Dermis microvascular lymphatic vessel endothelial cell (primary cell): ENCODE measurements at places on chromosomes 13 and 19. TPM values are rescaled to one million over a fixed set of nuclear protein-coding genes. Genes with fewer than 3 reads are reported as not detected.

GRCh38 chr13:91031508-91031907 lies 316.0 kb upstream of the MIR17HG start:
- DNase-seq, result no peak

DNA sequence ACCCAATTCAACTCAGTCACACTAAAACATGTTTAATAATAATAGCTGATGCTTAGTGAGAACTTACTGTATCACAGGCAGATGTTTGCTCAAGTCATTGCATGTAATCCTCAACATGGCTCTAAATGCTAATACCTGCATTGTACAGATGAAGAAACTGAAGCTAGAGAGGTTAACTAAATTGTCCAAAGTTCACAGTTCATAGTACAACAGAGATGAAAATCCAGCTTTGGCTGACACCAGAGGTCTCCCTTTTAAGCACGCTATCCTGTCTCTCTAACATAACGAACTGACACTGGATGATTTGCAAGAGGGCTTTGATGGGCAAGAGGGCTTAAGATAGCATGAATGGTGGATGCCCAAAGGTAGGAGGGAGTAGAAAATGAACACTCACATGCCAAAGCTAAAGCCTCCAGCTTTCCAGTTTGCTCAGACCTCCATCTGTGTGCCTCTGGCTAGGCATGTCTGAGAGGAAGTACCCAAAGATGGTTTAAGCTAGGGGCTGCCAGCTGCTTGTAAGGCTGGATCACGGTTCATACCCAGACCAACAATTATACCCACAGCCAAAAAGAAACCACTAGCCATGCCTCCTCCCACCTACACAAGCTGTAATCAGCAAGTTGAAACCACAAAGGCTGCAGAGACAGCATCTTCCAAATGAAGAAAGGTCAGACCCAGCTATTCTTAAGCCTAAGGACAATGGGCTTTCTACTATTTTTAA lies 196.9 kb upstream of the UBL3 start:
- no peak for DNase-seq

DNA sequence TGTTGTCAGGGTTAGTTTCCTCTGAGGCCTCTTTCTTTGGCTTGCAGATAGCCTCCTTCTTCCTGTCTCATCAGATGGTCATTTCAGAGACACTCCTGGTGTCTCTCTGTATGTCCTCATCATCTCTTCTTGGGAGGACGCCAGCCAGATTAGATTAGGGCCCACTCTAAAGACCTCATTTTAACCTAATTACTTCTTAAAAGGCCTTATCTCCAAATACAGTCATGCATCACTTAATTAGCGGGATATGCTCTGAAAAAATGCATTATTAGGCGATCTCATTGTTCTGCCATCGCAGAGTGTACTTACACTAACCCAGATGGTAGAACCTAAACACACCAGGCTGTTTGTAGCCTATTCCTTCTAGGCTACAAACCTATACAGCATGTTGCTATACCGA lies 89.0 kb downstream of the CDK8 start:
- DNase-seq, result no peak

DNA sequence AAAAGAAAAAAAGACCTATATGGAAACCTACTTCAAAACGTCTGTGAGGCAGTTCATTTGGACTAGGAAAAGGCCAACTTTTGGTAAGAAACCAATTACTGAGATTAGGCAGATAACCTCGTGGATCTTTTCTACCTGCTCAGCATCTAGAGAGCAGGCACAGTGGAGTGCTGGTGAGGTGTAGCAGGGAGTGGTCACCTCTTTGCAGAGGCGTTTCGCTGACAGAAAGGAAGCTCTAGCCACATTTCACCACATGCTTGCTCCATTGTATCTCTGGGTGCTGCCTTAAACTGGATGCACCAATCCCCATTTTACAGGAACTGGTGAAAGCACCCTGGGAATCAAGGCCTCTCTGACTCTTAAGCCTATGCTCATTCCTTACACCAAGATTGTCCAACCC lies 360.5 kb downstream of the LIG4 start:
- no peak for DNase-seq

DNA sequence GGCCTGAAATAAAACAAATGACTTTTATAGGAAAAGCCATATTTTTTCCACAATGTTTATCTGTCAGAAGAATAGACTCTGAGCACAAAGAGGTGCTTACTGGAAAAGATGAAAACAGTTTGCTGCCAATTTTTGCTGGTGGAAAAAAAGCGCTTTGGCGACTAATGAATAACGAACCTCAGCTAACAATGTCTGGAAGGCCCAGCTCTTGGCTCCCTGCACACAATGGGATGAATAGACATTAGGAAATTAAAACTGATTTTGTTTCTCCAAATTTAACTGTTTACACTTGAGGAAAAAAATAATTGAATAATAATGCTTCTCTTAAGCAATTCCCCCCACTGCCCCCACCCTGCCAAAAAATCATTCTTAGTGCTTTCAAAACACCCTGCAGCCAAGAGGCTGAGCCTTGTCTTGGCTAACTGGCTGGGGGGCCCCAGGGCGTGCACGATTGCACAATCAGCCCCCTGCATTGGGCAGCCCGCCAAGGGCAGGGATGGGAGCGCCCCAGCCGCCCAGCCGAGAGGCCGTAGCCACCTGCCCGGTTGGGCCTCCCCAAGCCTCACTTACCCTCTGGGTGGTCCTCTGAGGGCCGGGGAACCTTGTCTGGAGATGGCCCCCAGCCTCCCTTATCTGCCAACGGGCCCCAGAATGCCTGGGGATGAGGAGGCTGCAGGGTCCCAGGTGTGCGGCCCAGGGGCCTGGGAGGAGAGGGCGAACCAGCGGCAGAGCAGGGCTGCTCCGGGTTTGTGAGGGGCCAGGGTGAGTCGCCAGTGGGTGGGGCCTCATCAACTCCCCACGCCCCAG lies 16.8 kb downstream of the CEBPG start:
- peak; percentile 72 for DNase-seq

- DNase-seq, result no peak
Measured at GRCh38 chr13:41018602-41018948, 541 bp downstream of the ELF1 start.

DNA sequence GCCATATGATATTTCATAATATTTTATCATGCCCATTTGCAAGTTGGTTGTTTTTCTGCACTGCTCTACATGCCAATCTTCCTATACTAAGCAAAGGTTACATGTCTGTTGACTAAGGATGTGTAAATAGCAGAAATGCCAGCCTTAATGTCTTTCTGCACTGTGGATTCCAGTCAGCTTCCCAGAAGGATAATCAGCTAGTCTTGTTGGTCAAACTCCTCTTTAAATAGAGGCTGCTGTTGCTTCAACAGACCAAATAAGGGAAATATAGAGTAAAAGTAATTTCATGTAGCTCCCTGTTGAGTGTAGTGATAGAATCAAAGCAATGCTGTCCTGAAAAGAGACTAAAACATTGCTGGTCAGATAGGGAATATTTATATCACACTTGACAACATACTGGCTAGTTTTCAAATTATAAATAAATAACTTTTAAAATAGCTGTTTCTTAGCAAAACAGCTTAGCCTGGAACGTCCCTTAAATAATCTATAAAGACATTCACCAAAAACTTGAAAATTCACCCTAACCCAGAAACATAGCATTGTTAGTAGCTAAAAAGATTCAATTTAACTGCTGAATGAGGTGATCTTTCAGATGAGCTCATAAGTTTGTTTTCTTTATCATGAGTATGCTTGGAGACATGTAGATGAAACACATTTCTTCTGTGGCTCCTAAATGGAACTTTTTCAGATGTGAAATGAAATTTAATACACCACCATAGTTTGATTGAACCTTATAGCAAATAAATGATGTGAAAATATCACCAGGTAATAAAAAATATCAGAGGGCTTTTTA lies 56.6 kb downstream of the FRY start:
- no peak for DNase-seq

- peak; percentile 61 for DNase-seq
Measured at GRCh38 chr13:39877134-39877533, 221.7 kb downstream of the COG6 start.

Gene RINL
- total RNA-seq, result 8.1 and 10.1 TPM in 2 replicates

DNA sequence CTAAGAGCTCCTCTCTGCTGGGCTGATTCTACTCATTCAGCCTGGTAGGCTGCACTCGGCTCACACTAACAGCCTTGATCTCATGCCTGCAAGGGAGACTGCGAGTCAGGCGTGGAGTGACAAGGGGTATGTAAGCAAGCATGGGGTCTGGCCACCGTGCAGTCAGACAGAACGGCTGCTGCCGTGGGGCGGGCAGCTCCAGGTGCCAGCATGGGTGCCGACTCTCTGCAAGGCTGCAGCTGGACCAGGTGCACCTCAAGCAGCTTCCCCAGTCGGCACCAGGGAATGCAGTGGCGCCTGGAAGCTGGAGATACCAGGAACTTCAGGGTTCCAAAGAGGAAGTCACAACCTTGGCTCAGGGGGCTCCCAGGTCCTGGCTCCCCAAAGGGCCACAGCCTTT lies 892.3 kb downstream of the OLFM4 start:
- no peak for DNase-seq

- peak; percentile 22 for DNase-seq
Measured at GRCh38 chr19:50741179-50741933, 18.2 kb downstream of the CLEC11A start.

- DNase-seq, result no peak
Measured at GRCh38 chr13:49836516-49836915, 44.0 kb upstream of the KPNA3 start.

Gene ZNF284
- 2.2 and 2.4 TPM in 2 replicates for total RNA-seq

Gene EHD2
- total RNA-seq, result 73.6 and 146 TPM in 2 replicates

- DNase-seq, result no peak
Measured at GRCh38 chr19:10895920-10896319, 24.6 kb downstream of the CARM1 start.

DNA sequence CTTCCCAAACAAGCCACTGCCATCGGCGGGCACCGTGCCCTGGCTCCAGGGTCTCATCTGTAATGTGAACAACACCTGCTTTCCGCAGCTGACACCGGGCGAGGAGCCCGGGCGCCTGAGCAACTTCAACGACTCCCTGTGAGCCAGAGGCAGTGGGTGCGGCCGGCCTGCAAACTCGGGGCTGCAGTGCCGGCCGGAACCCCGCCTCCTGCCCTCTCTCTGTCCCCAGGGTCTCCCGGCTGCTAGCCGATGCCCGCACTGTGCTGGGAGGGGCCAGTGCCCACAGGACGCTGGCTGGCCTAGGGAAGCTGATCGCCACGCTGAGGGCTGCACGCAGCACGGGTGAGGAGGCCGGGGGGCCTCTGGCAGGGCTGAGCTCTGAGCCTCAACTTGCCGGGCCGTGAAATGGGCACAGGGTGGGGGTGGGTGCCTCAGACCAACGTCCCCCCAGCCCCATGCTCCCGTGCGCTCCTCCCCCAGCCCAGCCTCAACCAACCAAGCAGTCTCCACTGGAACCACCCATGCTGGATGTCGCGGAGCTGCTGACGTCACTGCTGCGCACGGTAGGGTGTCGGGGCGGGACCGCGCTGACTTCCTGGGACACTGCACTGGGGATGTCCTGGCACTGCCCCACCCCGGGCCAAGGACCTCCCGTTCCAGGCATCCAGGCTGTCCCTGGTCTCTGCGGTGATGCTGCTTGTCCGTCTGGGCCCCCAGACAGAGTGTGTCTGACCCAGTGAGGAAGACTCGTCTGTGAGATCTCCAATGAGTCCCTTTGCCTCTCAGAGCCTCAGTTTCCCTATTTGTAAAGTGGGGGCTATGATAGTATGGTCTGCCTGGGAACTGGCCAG lies 2.2 kb downstream of the ABCA7 start:
- DNase-seq, result no peak

- no peak for DNase-seq
Measured at GRCh38 chr13:24636776-24637175, 43.4 kb upstream of the ATP12A start.

GRCh38 chr13:66138172-66138811 lies 1091.8 kb downstream of the PCDH9 start:
- no peak for DNase-seq

Gene SLC7A10
- total RNA-seq, result not detected in 2 replicates

DNA sequence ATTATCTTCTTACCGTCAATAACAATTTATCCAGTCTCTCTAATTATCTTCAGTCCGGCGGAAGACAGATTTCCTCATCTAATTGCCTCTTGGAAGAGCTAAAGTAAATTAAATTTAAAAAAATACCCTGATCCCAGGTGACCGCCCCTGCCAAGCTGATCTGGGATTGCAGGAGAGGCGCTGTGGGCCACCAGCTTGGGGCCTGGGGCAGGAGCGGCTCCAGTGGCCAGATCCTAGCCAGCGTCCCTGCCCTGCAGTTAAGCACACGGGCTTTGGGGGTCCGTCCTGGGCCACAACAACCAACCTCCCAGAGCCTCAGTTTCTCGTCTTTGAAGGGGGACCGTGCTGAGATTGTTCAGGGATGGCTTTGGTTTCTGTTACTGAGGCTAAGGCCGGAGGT lies 12.4 kb upstream of the TMEM255B start:
- no peak for DNase-seq
